ENCODE measurements at places on chromosomes 7 and 10. TPM values are rescaled to one million over a fixed set of nuclear protein-coding genes. Genes with fewer than 3 reads are reported as not detected.

DNA sequence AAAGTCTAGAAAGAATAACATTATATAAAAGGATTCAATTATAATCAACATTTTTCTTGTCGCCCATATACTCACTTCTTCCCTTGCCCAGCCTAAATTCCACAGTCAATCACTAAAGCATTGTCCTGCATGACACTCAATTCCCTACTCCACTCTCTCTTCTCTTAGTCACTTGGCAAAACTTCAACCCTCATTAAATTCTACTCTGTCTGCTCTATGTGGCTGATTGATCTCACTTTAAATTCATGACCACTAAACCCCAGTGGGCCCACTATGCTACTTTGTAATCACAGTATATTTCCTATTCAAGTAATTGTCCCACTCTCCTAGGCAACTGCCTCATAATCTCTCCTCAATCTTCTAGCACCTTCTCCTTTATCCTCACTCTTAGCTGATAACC lies 54.1 kb downstream of the MTERF1 start:
- DNase-seq = no peak

FAM25A gene
- total RNA-seq = not detected

DNA sequence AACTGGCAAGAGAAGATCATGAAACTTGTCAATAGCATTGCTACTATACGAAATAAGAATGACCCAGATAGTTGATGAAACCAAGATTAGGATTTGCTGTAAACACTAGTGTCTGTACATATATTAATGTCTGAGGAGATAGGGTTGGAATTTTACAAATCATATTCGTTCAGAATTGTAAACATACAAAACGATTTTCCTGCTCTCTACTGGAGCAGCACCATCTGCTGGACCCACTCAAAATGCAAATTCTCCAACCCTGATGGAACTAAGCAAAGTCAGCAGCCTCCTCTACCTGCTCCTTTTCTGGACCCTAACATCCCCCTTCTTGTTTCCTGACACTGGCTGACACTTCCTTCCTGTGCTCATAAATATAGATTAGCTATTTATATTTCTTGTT lies 29.4 kb upstream of the SGMS1 start:
- DNase-seq = no peak

GRCh38 chr7:109735881-109736280 lies 1166.2 kb downstream of the DNAJB9 start:
- no peak for DNase-seq

DNA sequence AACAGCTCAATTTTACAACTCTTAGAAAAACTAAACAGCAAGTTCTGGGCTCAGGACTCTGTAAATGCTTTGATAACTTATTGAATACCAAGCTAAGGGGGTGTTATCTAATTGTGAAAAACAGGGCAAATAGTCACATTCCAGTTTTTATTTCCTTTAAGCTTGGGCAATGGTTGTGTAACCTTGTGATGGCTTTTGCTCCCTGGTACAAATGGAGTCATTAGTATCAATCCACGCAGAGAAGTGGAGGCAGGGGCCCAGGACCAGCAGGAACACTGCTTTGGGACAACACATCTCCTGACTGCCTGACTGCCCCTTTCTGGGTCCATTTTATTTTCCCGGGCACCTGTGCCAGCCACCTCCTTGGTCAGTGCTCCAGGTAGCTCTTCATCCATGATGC lies 5.8 kb upstream of the PRKAG2 start:
- DNase-seq = no peak

GRCh38 chr7:81873559-81873958 lies 103.7 kb upstream of the HGF start:
- DNase-seq = no peak

DNA sequence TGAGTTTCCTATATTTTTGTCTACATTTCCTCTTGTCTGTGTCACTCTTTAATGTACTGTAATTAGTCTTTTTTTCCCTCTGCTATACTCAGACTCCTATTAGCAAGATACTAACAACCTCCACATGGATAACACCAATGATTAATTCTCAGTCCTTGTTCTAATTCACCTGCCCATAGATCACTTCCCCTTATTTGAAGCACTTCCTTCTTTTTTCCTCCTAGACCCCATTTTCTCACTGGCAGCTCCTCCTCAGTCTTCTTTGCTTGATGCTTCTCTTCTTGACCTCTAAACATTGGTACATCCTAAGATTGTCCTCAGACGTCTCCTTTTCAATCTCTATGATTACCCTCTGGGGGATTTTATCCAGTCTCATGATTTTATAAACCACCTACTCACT lies 98.2 kb upstream of the IMMP2L start:
- no peak for DNase-seq

DNA sequence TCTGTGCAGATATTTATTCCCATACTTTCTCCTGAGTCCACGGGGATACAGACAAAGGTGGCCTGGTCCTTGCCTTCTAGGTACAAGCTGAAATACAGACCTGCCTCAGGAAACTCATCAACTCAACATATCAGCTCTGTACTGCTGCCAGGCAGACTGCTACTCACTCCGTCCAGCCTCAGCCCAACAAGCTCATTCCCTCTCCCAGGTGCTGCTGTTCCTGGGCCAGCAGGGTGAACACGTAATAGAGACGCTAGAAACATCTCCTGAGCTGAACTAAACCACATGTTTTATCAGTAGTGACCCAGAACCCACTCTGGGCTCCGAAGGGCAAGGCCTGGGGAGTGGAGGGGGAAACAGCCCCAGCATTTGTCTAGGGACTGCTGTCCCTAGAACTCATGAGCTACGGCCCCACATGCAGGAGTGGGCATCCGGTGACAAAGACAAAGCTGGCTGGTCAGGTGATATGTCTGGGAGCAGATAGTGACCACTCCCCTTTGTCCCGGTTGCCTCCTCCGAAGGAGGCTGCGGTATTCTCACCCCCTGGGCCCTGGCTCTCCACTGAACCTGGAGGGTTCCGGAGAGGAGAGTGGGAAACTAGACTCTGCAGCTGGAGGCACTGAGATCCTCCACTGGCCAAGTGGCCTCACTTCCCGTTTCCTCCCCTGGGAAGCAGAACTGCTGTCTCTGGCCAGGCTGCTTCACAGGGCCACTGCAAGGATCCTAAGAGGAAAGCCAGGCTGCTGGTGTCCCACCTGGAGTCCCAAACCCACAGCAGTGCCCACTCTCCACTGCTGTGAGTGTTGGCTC lies 116.1 kb downstream of the FAM53B start:
- DNase-seq = no peak

DNA sequence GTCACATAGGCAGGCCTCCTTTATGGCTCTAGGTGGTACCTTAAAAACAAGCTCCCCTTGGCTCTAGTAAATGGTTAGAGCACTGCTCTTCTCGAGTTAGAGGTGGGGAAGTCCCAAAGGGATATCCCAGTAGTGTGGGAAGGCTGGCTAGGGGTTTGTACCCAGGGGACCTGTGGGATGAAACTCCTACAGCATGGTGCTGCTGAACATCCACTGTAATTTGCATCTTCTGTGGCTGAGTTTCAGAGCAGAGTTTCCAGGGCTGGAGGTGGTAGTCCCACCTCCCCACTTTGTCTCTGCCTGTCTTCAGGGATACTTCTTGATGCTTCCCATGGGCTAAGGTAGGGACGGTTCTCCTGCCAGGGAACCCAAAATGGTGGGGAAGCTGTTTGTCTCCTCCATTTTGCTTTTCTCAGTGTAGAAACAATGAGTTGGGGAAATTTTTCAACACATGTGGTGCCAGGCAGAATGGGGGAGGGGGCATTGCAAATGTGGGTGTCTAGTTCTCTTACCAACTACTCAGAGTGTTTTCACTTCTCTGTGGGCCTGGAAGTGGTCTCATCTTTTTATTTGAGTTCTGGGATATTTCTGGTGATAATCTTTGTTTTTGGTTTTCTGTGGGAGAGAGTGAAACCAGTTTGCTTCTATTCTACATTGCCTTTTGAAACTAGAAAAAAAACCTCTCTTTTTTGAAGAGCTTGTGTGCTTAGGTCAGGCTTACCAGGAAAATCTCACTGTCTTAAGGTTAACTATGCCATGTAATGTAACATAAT lies 36.3 kb downstream of the SCART1 start:
- no peak for DNase-seq

PKD2L1 gene
- 0.56 TPM for total RNA-seq

GRCh38 chr10:6390213-6390845 lies 187.6 kb downstream of the PFKFB3 start:
- no peak for DNase-seq

- DNase-seq = no peak
These were observed 54.9 kb downstream of the ZRANB1 start for GRCh38 chr10:124996854-124997215.

DNA sequence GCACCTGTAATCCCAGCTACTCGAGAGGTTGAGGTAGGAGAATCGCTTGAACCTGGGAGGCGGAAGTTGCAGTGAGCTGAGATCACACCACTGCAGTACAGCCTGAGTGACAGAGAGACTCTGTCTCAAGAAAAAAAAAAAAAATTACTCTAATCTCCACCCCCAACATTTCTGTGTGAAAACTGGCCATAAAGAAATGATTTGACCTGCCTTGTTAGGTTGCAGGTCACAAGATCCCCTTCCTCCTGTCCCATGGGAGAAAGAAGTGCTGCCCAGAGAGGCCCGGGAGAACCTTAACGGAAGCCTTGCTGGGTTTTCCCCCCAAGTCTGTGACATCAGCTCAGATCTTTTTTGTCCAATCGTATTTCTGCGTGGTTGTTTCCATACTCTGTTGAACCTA lies 8.7 kb upstream of the CALHM1 start:
- no peak for DNase-seq

ITIH5 gene
- total RNA-seq = 15.9 TPM

DNA sequence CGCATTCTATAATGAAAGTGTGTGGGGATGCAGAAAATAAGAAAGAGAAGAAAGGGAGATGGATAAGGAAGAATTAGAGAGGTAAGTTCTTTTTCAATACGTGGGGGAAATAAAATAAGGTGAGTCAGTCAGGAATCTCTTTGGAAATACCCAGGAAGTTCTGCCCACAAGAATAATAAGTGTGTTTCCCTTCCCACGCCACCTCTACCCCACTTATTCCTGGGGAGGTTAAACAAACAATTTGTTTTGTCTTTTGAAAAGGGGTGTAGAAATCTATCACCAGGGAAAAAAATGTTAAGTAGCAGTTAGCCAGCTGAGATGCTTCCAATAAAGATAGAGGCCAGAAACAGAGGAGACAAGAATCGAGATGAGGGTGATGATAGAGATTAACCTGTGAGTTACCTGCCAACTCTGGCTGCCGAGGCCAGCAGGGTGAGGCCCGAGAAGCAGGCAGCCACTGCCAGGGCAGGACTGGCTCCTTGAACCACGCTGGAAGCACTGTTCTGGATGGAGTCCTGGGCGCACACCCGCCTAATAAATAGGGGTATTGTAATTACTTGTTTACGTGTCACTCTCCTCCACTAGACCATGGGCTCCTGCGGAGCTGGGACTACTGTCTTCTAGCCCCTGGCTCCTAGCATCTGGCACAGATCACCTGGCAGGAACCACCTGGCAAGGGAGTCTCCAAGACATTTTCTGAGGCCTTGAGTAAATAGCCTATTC lies 191.3 kb downstream of the FGFR2 start:
- DNase-seq = no peak

DNA sequence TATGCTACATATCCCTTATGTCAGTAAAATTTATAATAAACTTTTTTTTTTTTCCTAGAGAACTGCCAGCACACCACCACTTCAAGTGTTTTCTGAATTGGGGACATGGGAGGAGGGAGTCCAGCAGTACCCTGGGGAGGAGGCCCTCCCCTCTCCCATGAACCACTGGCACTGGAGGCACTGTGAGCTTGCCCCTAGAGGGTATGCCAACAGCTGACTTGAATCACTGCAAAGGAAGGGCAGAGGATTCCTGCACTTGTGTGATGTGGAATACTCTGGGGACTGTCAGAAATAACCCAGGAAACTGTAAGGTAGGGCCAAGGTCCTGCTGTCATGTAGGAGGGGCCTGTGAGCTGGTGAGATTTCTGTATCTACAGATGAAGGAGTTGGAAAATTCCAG lies 8.5 kb upstream of the ARMS2 start:
- DNase-seq = no peak

TMEM139 gene
- 3.2 TPM for total RNA-seq

DNA sequence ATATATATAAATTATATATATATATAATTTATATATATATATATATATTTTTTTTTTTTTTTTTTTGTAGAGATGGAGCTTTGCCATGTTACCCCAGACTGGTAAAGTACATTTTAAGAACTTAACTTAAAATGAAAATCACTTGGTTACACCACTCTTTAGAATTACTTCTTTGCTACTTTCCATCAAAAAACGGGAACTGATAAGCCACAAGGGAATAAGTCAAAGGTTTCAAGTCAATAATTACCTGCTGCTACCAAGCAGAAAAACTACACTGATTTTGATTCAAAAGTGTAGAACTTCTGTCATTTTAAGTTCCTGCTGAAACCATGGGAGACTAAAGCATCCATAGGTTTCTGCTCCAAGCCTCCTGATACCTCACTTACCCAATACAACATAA lies 12.2 kb downstream of the PPA1 start:
- no peak for DNase-seq

DNA sequence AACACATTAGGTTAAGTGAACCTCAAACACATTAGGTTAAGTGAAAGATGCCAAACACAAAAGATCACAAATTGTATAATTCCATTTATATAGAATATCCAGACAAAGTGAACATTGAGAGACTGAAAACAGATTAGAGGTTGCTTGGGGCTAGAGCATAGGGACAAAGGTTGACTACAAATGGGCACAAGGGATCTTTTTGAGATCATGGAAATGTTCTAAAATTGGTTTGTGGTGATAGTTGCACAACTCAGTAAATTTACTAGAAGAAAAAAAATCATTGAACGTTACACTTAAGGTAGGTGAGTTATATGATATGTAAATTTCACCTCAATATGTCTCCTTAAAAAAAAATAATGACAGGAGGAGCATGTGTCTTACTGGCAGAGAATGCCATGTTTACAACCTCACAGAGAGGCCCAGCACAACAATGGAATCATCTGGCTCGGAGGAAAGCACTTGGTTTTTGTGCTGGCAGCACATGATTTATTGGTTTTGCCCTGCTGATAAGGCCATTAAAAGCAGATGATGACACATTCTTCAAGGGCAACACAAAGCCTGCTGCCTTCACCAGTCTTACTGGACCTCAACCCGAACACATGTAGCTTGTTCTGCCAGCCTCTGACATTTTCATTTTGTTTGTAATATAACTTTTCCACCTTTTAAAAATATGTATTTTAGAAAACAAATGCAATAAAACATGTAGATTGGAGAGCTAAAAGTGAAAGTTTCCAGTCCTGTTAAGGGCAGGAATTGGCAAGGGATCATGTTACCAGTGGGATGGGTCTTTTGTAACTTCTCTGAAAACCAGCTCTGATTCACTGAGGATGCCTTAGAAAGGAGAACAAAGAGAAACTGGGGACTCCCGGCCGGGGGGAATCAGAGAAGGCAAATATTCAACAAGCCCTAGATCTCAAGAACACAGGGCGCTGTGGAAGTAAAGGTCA lies 11.9 kb upstream of the LMOD2 start:
- no peak for DNase-seq

FAM25G gene
- total RNA-seq = not detected

OR13A1 gene
- total RNA-seq = 0.85 TPM
